ENCODE measurements at places on chromosomes 5 and 9.

- no peak for DNase-seq
These were observed 100.4 kb downstream of the FGF1 start for GRCh38 chr5:142585451-142585850.

- no peak for DNase-seq
These were observed 1291.8 kb upstream of the DMAC1 start for GRCh38 chr9:9091387-9091786.

DNA sequence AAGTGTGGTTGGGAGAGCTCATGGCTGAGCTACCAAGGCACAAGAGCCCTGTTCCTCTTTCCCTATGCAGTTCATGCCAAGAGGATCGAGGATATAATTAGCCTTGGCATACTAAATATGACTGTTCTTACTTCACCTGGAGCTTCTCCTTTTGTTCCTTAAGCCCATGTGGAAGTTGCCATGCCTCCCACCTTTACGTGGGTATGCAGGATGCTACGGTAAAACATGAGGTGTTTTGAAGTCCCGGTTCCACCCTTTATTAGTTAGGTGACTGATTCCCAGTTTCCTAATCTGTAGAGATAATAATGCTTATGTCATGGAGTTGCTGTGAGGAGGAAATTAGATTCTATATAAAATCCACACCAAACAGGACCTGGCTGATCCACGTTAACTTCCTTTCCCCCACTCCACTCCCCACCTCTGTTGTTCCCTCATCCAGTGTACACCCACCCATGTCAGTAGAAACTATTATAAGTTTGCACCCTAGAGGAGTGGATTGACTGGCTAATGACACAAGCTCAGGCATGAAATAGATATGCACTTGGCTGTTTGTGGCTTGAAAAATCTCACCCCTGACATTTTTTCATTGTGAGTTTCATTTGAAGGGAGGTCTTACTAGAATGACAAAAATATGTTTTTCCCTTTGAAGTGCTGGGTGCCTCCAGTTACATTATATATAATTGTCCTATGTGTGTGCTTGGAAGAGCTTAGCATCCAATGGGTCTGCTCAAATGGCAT, 36.8 kb upstream of the SHOC1 start:
- DNase-seq = no peak

GRCh38 chr5:141516672-141517025, 27.8 kb downstream of the PCDHGC5 start:
- no peak for DNase-seq

DNA sequence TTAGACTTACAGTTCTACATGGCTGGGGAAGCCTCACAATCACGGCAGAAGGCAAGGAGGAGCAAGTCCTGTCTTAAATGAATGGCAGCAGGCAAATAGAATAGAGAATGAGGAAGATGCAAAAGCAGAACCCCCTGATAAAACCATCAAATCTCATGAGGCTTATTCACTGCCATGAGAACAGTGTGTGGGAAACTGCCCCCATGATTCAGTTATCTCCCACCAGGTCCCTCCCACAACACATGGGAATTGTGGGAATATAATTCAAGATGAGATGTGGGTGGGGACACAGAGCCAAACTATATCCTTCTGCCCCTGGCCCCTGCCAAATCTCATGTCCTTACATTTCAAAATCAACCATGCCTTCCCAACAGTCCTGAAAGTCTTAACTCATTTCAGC, 367.1 kb downstream of the MED10 start:
- no peak for DNase-seq

DNA sequence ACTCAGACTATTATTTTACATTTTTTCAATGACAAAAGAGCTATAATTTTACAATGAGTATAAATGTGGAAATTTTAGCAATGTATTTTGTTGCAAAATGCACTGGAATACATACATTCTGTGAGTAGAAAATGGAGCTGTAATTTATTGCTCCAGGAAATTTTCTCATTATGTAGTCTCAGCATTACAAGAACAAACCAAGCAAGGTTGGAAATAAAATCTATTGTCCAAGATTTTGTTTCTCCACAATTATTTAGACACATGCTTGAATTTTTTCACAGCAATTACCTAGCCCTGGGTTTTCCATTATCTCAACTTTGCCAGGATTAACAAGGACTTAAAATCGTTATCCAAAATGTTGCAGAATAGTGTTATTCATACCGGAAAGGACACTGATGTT, 820.1 kb downstream of the CDH12 start:
- no peak for DNase-seq

- DNase-seq = no peak
These were observed 15.4 kb upstream of the SUSD3 start for GRCh38 chr9:93043122-93043521.

DNA sequence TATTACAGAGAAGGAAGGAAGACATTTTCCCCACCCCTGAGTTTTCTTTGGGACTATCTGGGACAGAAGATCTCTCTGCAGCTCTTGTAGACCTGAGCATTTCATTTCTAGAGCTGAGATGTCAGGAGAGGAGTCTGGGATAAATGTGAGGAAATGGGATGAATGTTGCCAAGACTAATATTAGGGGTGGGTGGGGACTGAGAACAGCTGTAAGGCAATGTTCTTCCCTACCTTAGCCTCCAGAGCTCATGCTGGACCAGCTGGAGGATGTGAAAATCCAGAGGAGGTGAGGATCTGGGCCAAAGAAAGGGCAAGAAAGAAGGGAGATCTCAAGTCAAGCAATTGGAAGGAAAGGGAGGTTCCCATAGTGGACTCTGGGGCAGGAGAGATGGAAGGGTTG, 23.1 kb upstream of the FOXD1 start:
- no peak for DNase-seq

- DNase-seq = no peak
These were observed 237.5 kb downstream of the CHSY3 start for GRCh38 chr5:130141659-130142320.

- DNase-seq = no peak
These were observed 44.1 kb downstream of the DPYSL3 start for GRCh38 chr5:147465747-147466146.

- no peak for DNase-seq
These were observed at the start of gene ANKRD55 for GRCh38 chr5:56233230-56233629. Gene ANKRD55 (minus strand): TSS chr5:56233330. CDS start chr5:56232913, 417 bp downstream.

DNA sequence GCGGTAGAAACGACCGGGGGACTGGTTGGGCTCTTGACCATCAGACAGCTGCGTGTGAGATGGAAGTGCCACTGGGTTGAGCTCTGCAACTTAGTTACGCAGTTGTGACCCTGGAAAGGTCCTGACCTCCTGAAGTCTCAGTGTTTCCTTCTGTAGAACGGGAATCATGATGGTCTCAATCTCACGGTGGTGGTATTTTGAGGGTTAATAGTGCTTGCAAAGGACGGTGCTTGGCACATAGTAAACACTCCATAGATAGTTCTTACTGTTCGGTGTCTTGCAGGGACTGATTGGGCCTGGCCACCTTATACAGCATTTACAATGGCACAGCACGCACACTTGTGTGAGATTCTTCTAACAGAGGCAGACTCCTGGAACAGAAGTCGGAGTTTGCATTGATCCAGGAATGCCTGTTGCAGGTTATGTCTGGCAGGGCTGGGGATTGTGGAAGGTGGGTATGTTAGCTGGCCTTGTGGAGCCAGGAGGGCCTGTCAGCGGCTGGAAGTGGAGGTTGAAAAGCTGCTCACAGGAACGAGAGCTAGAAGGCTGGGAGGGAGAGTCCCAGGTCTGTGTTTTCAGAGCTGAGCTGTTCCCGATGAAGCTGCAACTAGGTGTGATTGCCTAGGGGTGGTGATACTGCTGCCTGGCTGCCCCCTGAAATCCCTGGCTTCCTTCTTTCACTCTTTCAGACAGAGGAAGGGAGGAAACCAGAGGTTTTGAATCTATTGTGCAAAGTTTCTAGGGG, 962 bp upstream of the TXN start:
- DNase-seq = no peak

- DNase-seq = no peak
These were observed 75.5 kb upstream of the CDK20 start for GRCh38 chr9:88049677-88050307.

GRCh38 chr9:35108946-35109575, 6.1 kb upstream of the STOML2 start:
- no peak for DNase-seq

- no peak for DNase-seq
These were observed 64.8 kb downstream of the NUP214 start for GRCh38 chr9:131190191-131190590.

- no peak for DNase-seq
These were observed 7.3 kb upstream of the SLC25A48 start for GRCh38 chr5:135826994-135827671.

DNA sequence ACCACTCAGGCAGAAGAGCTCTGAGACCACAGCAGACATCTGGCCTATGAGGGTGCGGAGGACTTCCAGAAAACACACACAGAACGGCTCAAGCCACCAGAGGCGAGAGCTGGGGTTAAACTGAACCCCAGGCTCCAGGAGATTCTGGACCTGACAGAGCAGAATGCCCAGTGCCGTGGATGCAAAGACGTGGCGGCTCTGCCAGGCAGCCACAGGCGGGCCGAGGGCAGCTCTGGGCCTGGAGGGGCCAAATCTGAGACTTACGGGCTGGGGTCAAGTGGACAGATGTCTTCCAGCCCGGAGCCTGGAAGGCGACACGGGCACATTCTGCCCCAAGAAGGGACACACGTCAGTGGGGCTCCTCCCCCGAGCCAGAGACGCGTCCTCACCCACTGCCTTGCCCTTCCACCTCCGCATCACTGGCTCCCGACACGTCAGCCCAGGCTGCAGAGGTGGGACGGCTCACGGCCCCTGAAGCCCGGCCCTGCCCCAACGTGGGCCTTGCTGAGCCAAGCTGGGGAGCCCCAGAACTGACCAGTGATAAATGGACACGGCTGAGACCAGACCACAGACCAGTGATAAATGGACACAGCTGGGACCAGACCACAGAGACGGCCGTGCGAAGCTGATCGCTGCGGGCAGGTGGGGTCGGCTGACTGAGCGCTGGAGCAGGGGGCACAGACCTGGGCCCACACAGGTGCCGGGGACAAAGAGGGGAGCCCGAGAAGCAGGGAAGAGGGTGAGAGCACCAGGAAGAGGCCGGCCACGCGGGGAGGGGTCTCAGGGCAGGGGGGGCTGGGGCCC, 40.9 kb upstream of the NSMF start:
- no peak for DNase-seq

DNA sequence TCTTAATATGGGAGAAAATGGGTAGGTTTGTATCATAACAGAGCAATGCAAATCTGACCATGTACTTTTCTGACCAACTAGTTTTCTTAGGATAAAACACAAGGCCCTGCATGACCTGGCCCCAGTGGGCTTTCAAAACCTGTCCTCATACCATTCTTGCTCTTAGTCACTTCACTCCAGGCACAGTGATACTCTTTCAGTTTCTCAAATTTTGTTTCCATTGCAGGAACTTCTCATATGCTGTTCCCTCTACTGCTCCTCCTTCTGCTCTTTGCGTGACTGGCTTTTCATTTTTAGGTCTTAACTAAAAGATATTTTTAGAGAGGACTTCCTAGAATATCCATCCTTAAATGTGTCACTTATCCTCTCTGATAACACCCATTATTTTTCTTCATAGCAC, 112.4 kb downstream of the INIP start:
- no peak for DNase-seq

GRCh38 chr9:130947618-130948140, 8.6 kb upstream of the FIBCD1 start:
- DNase-seq = no peak

- DNase-seq = no peak
These were observed 150.4 kb downstream of the FSTL4 start for GRCh38 chr5:133461796-133462516.

DNA sequence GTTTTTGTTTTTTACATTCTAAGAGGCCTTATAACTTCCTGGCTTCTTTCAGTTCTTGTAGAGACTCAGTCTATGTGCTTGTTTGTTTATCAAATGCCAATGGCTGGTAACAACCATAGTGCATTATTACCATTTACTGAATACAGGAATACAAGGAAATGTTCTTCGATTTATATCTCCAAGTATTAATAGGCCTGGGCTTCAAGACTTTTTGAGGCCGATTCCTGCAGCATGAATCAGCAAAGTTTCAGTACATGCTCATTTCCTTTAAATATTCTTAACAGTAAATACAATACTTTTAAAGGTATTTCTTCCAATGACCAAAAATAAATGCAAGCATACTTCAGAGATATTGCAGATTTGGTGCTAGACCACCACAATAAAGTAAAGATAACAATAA, 535.3 kb downstream of the EFNA5 start:
- DNase-seq = no peak

DNA sequence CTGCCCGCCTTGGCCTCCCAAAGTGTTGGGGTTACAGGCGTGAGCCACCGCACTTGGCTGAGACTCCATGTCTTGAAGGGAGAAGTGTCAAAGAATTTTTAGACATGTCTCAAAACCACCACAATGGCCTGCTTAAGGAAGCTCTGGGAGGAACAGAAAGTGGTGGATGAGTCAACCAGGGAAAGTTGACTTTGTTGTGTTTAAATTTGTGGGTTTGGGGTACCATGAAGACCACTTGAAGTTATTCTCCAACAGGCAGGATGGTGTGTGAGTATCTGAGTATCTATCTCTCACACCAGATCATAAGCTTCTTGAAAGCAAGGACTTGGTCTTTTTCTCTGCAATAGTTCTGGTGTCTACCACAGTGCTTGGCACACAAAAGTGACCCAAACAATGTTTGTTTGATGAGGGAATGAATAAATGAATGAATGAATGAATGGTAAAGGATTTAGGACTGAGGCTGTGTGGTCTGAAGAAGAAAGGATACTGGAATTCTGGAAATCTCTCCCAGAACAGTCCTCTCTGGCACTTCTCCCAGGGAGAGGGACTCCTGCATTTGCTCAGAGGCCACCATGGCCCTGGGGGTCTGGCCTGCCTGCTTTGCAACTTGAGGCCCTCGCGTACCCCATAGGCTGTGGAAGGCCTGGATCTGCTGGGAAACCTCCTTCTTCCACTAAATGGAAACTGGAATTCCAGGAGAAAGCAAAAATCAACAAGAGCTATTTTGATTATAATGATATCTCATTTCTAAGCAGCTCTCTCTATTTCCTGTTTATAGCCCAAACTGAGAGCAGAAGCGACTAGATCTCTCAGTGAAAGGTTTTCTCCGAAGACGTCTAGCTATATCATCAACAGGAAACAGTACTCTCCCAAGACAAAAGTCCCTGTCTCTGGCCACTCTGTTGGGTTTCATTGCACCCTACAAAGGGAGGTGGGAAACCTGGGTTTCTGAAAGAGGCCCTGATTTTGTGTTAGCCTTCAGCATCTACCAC, 187.9 kb downstream of the PALM2AKAP2 start:
- DNase-seq = no peak

DNA sequence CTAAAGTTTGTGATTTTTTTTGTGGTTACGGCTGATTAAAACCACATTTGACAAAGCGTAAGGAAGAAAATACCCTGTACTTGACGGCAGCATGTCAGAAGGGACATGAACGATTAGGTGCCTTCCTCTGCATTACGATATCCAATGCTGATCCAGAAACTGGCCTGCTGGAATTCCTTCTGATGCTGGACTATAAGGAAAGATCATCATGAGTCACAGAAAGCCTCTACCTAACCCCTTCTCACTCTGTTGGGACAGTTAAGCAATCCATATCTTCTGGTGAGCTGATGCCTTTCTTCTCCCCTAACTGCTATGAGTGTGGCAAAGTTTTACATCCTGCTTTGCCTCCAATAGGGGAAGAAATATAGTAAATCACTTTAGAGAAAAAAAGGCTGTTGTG, 78.4 kb upstream of the PAPPA start:
- DNase-seq = no peak

GRCh38 chr5:97501965-97502305, 318.9 kb upstream of the RIOK2 start:
- DNase-seq = no peak

GRCh38 chr5:142685418-142686209, at the start of gene FGF1:
Gene FGF1 (minus strand): TSS chr5:142686090. CDS start chr5:142614127, 71,963 bp downstream.
- DNase-seq = no peak

Measured in thoracic aorta (tissue), 2 donors.